ENCODE measurements at places on chromosomes 11 and 22.

GRCh38 chr11:63560506-63561180, 2.5 kb downstream of the PLAAT2 start:
- DNase-seq, result no peak

GRCh38 chr22:49582181-49582580, 245.5 kb downstream of the BRD1 start:
- DNase-seq, result no peak

- no peak for DNase-seq
Measured at GRCh38 chr11:33861941-33862589, 29.8 kb downstream of the LMO2 start.

GRCh38 chr22:46129390-46130041, 20.8 kb upstream of the PPARA start:
- DNase-seq, result no peak

GRCh38 chr11:73325036-73325981, 17.2 kb downstream of the ARHGEF17 start:
- DNase-seq, result no peak

DNA sequence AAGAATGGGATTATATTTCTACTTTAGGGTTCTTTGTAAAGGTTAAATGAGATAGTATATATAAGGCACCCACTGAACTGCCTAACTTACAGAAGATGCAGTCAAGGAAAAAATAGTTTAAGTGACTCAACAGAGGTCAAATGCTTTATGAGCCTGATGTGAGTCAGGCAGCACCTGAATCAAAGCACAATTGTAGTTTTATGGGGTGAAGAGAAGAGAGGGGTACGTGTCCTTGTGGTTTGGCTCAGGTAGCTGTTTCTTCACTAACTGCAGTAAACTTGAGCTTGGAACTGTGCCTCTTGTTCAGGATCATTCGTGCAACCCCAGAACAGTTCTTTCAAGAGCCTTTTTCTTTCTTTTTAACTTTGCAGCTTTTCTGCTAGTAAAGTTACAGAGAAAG, 125.2 kb upstream of the SPON1 start:
- DNase-seq, result no peak

- DNase-seq, result no peak
Measured at GRCh38 chr11:62404435-62404834, 14.4 kb upstream of the SCGB1A1 start.

DNA sequence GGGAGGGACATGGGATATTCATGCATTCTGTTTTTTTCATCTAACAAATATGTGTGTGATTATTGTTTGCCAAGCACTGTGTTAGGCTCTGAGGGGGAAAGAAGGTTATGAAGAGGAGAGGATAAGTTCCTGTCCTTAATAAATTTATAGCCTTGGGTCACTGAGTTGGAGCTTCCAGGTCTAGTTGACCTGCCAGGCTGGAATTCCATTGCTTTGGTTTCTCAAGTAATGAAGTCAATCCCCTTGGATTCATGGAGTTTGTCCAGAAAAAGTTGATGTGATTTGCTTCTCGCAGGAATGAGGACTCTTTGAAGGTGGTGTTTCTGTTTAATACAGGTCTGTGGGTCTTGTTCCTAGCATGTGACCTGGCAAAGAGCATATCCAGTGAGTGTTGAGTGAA, 156.2 kb downstream of the ADAMTS15 start:
- no peak for DNase-seq

- no peak for DNase-seq
Measured at GRCh38 chr22:23376256-23376655, 195.9 kb downstream of the BCR start.

DNA sequence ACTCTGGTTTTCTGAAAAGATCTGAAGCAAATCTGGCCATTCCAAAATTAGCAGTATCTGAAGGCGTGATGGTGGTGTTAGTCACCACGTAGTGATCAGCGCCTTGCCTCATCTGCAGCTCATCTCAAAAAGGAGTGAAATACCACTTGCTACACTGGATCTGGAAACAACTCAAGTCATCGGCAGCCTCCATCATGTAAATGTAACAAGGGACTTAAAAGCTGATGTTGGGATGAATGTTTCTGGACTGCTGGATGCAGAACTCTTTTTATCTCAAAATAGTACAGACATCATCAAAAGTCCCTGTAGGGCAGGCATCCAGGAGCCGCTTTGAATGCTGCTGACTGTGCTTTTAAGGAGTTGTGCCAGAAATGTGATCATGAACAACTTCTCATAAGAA, 14.1 kb upstream of the APLP2 start:
- DNase-seq, result no peak

GRCh38 chr22:25085930-25086901, 113.4 kb upstream of the CRYBB3 start:
- DNase-seq, result no peak

- no peak for DNase-seq
Measured at GRCh38 chr11:85301895-85302678, 325.1 kb downstream of the DLG2 start.

DNA sequence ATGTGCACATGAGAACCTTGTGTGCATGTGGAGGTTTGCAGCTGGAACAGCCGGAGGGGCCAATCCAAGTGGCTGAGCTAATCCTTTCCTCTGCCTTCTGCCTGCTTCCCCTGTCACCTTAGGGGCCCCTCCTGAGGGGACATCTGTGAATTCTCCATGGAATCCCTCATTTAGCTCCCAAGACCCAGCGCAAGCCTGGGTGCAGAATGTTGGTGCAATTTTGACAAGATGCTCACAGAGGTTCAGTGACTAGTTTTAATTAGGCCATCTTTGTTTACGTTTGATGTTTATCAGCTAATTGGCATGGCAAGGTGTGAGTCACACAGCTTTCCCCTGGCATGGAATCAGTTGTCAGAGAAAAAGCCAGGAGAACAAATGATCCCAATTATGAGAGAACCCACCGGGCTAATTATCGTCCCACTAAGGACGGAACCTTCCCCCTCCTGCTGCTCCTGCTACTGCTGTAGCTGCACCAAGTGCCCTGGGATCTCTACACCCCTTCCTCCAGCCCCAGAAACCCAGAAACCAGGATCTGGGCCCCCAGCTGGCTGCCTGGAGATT, 63.6 kb upstream of the PAX6 start:
- no peak for DNase-seq

- DNase-seq, result no peak
Measured at GRCh38 chr11:34165786-34166555, 60.5 kb downstream of the NAT10 start.

DNA sequence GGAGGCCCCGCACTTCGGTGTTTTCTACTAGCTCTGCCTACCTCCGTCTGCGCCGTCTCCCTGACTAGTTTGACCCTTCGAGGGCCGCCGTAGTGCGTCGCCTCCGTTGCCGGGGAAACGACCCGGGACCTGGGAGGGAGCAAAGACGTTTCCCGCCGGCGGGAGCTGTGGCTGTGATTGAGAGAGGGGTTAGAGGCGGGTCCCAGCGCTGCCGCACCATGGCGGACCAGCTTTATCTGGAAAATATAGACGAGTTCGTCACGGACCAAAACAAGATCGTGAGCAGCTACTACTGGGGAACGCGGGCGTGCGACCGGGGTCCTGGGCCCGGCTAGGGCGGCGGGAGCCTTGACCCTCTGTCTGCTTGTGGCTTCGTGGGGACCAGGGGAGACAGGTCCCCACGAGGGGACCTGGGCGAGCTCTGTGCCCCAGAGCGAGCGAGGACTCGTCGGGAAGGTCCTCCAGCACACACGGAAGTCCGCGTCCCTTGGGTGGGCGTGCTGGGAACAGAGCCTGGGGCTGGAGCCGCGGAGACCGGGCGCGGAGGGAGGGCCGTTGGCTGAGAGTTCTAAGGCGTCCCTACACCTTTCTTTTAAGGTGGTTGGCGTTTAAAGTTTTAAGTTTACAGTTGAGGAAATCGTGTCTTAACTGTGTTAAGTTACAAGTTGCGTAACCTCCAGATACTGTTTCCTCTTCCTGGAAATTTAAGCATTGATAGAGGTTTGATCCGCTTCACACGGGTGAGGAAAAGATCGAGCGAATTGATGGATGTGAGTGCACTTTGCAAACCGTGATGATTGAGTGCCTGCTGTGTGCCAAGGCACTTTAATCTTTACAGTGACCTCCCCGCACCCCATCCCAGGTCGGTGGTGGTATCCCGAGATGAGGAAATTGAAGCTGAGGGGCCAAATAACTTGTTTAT, at the start of gene POLD3:
Gene POLD3, plus strand, starts transcription at position 142 of the 922 bp plus-strand sequence. Its CDS starts 77 bp downstream, at position 219.
- peak; percentile 98 for DNase-seq

DNA sequence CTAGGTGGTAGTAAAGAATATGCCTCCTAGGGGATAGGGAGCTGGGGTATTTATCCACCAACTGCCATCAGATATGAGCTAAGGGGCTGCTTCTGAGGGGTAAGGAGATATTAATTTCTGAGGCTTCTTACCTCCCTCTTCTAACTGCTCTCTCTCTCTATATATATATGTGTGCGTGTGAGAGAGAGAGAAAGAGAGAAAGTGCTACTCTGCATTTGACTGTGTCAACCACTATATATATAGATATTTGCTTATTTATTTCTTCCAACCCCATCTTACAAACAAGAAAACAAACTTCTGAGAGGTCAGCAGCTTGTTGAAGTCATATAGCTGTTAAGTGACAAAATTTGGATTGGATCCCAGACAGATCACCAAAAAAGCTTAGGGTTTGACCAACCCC, 5.9 kb upstream of the HEPACAM start:
- DNase-seq, result no peak

- no peak for DNase-seq
Measured at GRCh38 chr11:63535734-63536133, 874 bp upstream of the PLAAT4 start.

GRCh38 chr11:63907808-63908530, 9.0 kb downstream of the RCOR2 start:
- no peak for DNase-seq

DNA sequence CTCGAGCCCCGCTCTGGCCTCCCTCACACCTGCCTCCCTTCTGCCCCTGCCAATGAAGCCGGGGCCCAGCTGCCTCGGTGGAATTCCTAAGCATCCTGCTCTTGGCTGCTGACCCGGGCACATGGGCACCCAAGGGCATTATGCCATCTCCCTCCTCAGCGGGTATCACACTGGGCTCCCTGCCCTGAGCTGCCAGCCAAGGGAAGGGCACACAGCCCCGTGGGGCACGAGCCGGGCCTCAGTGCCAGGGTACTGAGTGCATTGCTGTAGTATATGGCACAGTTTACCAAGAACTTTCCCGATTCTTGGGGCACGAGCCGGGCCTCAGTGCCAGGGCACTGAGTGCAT, 43.8 kb upstream of the JAM3 start:
- no peak for DNase-seq

DNA sequence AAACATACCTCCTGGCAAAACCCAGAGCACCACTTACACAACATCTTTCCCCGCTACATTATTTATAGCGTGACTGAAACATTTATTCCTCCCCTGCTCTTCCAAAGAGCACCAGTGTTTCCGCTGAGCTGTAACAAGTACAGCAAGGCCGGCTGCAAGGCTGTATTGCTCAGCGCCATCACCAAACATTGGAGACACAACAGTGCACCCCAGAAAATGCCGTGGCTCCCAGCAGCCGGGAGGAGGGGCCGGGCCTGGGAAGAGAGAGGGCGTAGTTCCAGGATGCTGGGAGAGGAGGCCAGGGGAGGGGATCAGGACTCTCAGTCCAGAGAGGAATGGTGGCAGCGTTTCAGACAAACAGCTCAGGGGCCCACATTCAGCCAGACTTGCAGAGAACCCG, 133.2 kb downstream of the DSCAML1 start:
- DNase-seq, result no peak

DNA sequence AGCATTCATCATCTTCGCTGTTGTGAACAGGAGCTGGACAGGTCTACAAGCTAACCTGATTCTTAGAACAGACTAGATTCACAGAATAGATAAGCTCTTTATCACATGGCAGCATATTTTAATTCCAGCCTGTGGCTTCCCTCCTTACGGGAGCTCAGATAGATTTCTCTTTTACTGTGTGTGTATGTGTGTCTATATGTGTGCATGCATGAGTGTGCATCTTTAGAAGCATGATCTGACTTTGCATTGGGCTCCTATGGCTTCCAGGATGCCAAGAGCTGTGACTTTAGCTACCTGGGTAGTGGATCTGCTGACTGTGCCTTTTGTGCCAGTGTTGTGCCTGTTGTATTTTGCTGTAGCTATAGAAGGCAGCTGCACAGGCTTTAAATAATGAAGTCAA, 44.3 kb downstream of the ZNRF3 start:
- DNase-seq, result no peak

DNA sequence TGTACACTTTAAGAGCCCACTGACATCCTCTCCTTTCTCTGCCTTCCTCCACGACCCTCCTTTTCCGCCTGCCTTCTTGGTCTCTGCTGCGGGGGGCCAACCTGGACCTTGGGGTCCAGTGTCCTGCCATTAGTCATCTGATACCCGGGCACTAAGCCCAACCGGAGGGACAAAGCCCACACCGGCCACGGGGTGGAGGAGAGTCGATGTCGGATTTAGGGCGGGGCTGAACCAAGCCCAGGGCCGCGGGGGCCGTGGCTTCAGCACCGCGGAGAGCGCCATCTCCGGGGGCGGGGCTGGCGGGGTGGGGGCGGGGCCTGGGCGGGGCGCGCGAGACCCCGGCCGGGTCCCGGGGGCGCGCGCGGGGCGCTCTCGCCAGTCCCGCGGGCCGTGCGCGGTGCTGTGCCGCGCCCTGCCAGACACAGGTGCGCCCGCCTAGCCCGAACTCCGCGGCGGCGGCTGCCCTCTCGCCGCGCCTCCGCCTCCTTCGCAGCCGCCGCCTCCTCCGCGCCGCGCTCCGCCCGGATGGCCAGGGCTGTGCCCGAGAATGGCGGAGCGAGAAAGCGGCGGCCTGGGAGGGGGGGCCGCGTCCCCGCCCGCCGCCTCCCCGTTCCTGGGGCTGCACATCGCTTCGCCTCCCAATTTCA, at the start of gene MAPK8IP1:
Gene MAPK8IP1, plus strand, starts transcription at position 378 of the 647 bp plus-strand sequence. Its CDS starts 170 bp downstream, at position 548.
- peak; percentile 89 for DNase-seq

GRCh38 chr11:64809781-64810241, 540 bp downstream of the MEN1 start:
- DNase-seq, result peak; percentile 70

DNA sequence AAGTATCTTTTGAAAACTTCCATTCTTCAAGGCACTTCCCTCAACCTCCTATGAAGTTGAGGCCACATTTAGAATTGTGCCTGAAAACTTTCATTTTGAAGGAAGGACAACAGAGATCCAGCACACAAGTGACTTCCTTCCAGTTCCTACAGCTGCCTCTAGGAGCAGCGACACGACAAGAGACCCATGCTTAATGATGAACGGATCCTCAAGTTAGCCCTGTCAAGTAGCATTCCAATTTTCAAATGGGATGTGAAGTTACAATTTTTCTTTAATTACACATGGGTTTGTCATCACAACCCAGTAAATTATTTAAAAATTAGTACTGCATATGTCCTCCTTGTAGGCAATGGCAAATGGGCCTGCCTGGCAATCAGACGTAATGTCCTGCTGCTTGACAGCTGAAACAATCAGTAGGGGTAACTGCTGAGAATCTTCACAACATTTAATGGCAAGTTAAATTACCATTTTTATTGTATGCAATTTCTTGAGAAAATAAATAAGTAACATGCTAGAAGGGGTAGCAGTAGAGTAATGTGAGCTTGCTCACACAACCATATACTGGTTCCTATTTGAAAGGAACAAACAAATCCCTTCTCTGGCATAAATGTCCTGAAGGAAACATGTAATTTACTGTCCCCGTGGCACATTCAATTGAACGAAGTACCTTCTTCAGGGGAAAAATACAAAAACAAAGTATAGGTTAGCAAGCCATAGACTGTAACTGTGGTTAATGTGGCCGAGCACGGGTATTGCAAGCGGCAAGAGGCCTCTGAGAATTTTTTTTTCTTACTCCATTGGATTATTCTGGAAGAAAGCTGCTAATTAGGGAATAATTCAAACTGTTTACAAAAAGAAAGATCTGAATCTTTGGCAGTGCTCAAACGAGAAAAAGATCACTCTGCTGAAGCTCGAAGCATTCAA, 288.3 kb downstream of the CADM1 start:
- DNase-seq, result no peak

Measured in ecto neural progenitor cell (in vitro differentiated cells).